ENCODE measurements at places on chromosomes 3 and 15.

DNA sequence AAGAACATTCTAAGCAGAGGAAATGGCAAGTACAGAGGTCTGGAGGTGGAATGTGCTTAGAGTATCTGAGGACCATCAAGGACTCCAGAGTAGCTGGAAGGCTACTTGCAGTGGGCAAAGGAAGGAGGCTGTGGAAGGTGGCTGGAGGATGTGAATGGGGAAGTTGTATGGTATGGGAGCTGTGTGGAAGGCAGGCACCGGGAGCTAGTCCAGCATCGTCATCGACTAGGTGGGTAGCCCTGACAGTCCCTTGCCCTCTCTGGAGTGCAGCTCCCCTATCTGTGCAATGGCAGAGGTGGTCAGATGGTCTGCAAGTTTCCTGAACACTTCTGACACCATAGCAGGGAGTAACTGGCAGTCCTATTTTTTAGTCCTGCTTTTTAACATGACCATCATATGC is 19.3 kb downstream of the CCDC13 start:
- no peak for DNase-seq

- peak; percentile 72 for DNase-seq
Measured at GRCh38 chr3:149771652-149772271, 19.5 kb upstream of the COMMD2 start.

DNA sequence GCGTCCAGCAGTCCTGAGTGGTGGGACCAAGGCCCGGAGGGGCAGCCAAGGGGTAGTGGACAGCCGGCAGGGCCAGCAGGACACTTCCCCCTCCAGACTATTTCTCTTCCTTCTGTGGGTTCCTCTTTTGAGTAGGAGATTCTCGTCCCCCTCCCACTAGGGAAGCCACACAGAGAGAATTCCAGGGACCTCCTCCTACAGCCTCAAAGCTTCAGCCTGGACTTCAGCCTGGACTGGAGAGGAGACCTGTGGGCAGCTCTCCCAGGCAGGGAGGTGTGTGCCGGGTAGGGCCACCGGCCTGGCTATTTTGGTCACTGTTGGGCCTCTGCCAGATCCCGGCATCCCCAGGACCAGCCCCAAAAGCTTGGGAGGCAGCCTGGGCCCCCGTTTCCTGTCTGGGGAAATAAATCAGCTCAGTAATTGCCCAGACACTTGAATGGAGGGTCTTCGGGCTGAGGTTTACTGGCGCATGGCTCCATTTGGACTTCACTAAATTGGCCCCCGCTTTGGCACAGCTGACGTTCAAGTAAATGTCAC is 1.3 kb downstream of the SLC6A6 start:
- DNase-seq = peak; percentile 41

DNA sequence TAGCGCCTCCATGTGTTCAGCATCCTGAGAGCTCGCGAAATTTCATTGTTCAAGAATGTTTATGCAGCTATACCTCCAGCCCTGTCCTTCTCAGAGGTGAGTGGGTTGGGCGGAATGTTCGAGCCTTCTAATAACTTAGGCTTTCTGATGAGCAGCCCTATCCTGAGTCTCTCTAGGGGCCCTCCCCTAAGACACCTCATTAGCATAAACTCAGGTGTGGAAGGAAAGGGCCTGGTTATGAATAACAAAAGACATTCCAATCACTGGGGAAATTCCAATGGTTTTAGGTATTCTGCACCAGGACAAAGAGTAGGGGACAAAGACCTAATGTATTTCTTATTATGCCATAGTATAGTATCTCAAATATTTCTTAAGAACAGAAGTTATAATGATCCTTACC is 138.1 kb upstream of the PDZRN3 start:
- no peak for DNase-seq

GRCh38 chr15:85495096-85495495 is 114.7 kb downstream of the AKAP13 start:
- no peak for DNase-seq

- DNase-seq = peak; percentile 66
Measured at GRCh38 chr15:39213385-39213840, 367.5 kb upstream of the THBS1 start.

- no peak for DNase-seq
Measured at GRCh38 chr15:91974321-91974720, 120.8 kb downstream of the SLCO3A1 start.

- no peak for DNase-seq
Measured at GRCh38 chr3:187230011-187230410, 32.7 kb downstream of the RTP1 start.

DNA sequence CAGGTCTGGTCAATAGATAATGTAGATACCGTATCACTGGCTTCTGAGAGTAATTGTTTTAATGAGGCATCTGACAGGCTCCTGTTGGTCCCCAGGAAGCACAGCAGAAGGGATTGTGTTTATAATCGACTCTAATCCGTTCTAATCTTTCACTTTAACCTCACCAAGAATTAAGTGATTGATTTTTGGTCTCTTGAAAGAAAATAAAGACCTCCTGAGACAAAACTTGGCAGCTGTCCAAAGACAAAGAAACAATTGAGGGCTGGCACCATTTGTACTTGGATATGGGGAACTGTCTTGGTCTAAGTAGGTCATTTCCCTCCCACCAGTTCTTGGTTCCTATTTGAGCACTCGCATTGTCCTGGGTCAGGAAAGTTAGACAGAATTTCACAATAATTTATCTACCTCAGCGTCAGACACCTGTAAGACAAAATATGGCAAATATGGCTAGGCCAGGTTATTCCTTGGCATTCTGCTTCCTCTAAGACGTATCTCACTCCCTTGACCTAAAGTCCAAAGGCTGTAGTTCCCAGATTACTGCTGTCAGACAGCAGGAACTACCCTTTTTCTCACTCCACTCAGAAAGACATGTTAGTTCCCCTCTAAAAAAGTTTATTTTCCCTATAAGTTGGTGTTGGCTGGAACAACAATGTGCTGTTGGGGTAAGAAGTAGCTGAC is 22.7 kb upstream of the CD96 start:
- no peak for DNase-seq

GRCh38 chr3:64985072-64985471 is 297.3 kb upstream of the ADAMTS9 start:
- no peak for DNase-seq

- no peak for DNase-seq
Measured at GRCh38 chr3:127069814-127070440, 87.0 kb downstream of the PLXNA1 start.

GRCh38 chr15:57914350-57915055 is 151.0 kb downstream of the ALDH1A2 start:
- DNase-seq = peak; percentile 25

GRCh38 chr3:29720665-29721064 is 439.8 kb downstream of the RBMS3 start:
- no peak for DNase-seq

GRCh38 chr3:187049462-187050101 is 89.7 kb downstream of the RPL39L start:
- DNase-seq = no peak

GRCh38 chr3:50125541-50126286 is 29.4 kb upstream of the SEMA3F start:
- no peak for DNase-seq

DNA sequence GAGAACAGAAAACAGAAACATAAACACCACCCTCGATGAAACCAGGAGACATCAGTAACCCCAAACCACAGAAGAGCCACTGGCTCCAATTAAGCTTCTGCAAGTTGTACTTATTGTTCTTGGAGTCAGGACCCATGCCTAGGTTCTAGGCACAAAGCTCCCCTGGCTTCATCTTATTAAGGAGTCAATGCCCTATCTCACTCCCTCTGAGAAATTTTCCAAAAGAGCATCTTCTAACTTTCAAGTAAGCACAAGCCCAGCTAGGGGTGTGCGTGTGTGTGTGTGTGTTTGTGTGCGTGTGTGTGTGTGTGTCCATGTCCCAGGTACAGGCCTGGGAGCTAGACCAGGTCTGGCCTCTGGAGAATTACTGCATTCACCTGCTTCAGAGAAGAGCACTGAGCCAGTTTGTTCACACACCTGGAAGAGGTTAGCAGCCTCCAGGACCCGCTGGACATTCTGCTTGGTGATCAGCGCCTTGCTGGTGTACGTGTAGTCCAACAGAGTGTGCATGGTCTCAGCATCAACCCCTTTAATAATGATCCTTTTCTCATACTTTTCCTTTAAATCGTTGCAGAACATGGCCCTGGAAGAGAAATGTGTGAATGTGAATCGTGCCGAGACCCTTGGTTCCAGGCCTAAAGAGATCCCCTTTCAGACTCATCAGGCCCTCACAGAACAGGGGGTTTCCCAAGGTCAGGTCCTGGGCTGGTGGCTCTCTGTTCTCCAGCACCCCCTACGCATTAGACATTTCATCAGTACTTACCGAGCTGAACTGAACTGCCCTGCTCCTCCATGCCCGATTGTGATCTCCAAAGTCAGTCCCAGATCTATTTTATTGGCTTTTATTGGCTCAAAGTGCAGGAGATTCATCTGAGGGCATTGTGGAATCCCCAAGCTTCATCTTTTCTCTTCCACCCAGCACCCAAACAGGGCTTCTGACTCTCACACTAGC is 27.8 kb downstream of the KLHL6 start:
- DNase-seq = no peak

DNA sequence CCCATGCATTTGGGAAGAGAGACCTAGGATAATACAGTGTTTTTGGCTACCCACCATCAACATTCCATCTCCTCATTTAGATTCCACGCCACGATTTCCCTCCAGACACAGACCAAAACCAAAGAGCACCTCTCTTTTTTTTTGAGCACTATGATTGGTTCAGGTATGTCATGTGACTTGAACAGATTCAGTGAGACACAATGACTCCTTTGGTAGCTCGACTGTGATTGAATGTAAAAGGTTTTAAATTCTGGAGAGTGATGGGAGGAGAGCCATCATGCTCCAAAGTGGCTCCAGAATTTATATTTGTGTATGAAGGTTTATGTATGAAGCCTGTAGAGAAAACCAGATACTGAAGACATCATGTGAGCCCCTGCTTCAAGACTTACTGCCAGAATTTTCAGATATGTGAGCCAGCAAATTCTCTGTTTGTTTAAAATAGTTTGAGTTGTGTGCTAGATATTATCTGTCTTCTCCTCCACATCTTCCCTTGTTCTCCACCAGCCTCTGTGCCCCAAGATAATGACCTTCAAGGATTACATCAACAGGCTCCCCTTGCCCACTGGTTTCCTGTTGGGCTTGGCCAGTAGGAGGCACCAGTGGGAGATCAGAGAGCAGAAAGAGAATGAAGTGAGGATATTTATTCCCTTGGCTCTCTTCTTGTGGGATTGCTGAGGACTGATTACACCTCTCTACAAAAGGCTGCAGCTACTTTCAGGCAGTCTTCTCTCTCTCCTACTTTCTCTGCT is 12.5 kb downstream of the MYD88 start:
- no peak for DNase-seq

- no peak for DNase-seq
Measured at GRCh38 chr3:170829546-170830272, 40.3 kb downstream of the RPL22L1 start.

- no peak for DNase-seq
Measured at GRCh38 chr3:32354362-32354778, 37.3 kb upstream of the CMTM7 start.

- DNase-seq = no peak
Measured at GRCh38 chr3:149542375-149543312, 68.1 kb downstream of the TM4SF4 start.

DNA sequence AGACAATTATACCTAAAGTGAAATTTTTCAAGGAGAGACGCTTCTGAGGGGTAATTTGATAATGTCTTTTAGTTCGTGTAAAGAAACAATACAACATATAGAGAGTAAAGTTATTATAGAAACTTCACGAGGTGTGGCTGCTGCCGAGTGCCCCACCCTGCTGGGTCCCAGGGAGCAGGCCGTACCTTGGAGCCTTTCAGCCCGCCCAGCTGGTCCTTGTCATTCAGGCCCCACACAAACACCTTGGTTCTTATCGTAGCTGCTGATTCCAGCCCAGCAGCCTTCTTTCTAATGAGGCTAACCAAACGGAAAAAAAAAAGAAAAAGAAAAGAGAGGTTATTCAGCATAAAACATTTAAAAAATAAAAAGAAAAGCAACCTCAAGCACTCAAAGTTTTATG is 83.1 kb upstream of the OCA2 start:
- DNase-seq = no peak

DNA sequence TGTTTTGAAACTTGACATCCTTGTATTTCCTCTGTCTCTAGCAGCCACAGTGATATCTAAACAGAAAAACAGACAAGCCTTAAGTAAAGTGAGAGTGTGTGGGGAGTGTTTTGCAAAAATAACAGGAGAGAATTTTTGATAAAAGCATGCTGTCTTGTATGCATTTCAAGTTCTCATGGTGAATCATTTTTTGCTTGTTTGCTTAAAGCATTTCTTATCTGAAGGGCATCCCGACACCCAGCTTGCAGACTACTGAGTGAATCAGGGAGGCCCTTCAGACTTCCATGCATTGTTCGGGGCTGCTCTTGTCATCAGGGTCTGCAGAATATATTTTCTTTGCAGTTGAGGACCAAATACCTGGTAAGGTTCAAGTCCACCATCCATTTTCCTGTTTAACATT is 8.5 kb downstream of the CGNL1 start:
- DNase-seq = no peak

- DNase-seq = no peak
Measured at GRCh38 chr3:15256861-15257341, 50.9 kb downstream of the CAPN7 start.

DNA sequence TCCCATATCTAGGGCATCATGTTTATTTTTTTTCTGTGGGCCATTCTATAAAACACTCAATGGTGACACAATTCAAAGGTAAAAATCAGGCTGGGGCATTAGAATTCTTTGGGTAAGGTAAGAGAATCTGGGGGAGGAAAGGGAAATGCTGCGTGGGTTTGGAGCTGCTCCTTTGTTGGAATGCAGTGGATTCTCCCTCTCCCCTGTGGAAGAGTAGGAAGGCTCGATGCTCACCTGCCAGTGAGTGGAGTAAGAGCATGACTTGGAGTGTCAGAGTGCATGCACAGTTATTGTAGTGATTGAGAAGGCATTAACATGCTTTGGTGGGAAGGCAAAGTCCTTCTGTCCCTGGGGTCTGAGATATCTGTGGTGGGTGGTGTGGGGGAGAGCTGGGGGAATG is 280.0 kb downstream of the PDCD6IP start:
- DNase-seq = no peak

GRCh38 chr3:133851266-133851906 is 44.3 kb downstream of the RAB6B start:
- DNase-seq = no peak

- no peak for DNase-seq
Measured at GRCh38 chr15:55494931-55495330, 13.1 kb downstream of the DNAAF4 start.

- no peak for DNase-seq
Measured at GRCh38 chr15:39909007-39909406, 11.1 kb downstream of the GPR176 start.

DNA sequence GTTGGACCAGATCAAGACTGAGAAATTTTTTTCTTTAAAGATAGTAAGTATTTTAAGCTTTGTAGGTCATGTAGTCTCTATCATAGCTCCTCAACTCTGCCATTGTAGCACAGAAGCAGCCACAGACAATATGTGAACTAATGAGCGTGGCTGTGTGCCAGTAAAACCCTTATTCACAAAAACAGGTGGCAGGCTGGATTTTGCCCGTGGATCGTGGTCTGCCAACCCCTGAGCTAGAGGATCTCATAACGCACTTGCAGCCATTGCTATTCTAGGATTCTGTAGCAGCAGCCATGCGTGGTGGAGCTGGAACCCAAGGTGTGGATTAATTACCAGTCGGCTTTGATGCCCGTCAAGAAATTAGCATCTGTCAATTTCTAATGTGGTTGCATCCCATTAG is 68.7 kb upstream of the PLXNA1 start:
- no peak for DNase-seq

All from testis (tissue), 5 donors.